ENCODE measurements at places on chromosomes 6 and 20.

- DNase-seq: peak; percentile 88
These were observed 8.8 kb downstream of the PXDC1 start for GRCh38 chr6:3742426-3743344.

- DNase-seq: no peak
These were observed 1.3 kb downstream of the CALHM5 start for GRCh38 chr6:116512734-116513133.

GRCh38 chr6:163813979-163814493 is 399.5 kb downstream of the QKI start:
- DNase-seq: no peak

- no peak for DNase-seq
These were observed 18.8 kb downstream of the SYNDIG1 start for GRCh38 chr20:24488064-24488799.

DNA sequence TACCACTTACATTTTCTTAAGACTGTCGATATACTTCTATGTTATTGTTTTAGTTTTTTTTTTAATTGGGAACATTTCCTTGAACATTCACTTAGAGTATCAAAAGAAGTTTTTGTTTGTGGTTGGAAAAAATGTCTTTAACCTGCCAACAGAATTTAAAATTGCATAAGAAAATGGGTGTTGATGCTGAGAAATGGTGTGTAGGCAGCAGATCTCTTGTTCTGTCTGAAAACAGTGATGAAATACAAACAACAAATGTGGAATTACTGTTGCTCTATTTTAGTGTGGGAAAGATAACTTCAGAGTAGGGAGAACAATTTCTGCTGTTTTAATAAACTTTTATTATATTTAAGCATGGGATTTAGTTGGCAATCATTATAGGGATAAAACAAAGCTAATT is 293.5 kb downstream of the CDKAL1 start:
- no peak for DNase-seq

GRCh38 chr6:63415286-63415685 is 95.5 kb upstream of the LGSN start:
- DNase-seq: no peak

GRCh38 chr6:1247056-1247455 is 64.8 kb upstream of the FOXQ1 start:
- no peak for DNase-seq

- peak; percentile 30 for DNase-seq
These were observed 2.9 kb downstream of the RXRB start for GRCh38 chr6:33197431-33198048.

- peak; percentile 9 for DNase-seq
These were observed 1.3 kb downstream of the MAN1A1 start for GRCh38 chr6:119348096-119348747.

GRCh38 chr20:63978319-63979228 is 868 bp downstream of the SAMD10 start:
- DNase-seq: peak; percentile 40

- DNase-seq: no peak
These were observed 25.7 kb downstream of the PRPH2 start for GRCh38 chr6:42696526-42697267.

DNA sequence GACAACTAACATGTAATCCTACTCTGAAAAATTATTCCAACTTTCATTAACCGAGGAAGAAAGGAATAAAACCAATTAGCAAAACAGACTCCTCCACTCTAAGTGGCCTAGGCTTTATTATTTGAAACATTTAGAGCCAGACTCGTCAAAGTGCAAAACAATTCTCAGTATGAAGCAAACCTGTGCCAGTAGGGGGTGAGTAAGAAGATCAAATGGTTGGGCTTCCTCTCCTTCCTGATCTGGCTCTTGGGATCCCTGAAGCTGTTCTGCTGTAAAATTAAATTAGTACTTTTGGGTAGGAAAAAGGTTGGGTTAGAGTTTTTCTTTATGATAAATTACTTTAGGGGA is 177.6 kb upstream of the MAN1A1 start:
- no peak for DNase-seq

DNA sequence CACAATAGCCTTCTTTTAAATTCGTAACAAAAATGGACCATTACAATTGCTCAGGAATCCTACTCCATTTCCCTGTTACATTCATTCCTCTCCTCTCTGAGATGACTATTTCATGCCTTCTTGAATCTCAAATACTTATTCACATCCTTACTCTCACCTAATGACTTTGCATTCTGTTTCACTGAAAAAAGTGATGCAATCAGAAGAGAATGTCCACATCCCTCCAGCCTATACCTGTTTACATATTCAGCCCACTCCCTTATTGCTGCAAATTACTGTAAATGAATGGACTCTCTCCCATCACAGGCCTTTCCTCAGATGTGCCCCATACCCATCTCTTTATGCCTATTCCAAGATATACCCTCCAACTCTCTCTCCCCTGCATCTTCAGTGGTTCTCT is 8.6 kb downstream of the TAAR1 start:
- DNase-seq: no peak

- DNase-seq: no peak
These were observed 57.1 kb downstream of the GOPC start for GRCh38 chr6:117545161-117545595.

DNA sequence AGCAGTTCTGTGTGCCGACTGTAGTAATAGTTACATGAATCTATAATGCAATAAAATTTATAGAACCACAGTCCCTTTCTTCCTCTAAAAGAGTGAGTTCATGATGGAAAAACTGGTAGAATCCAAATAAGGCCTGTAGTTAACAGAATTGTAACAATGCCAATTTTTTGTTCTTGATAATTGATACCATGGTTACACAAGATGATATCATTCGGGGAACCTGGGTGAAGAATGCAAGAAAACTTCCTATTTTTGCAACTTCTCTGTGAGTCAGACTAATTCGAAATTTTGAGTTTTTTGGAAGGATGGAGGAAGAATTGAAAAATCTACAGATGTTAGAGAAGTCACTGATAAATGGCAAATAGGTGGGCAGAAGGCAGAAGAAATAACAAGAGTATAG is 381.8 kb downstream of the CDKAL1 start:
- no peak for DNase-seq

GRCh38 chr6:31393932-31394331 is 9.5 kb upstream of the MICA start:
- DNase-seq: no peak

GRCh38 chr20:62186887-62187866 is 4.3 kb downstream of the MTG2 start:
- no peak for DNase-seq

DNA sequence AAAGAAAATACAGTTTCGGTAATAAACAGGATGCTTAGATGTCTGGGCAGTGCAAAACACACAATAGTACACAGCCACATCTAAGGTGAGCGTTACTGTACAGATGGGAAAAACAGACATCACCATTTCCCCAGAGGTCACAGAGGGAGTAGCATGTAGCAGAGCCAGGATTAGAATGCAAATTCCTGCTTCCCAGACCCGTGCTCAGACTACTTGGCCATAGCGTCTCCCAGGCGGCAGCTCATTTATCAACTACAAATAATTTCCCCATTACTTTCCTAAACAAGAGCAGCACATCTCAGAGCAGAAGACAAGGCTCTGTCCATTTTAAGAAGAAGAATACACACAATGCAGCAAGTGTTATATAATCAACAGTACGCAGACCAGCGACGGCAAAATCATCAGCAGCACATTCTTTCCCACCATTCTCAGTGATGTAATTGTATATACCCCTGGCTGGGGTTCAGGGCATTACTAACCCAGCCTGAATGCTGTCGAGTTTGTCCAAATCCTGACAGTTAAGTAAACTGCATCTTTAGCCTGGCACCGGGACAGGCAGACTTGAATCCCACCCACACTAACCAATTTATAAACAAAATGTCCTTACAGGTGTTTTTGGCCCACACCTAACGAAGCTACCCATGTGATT is 61.9 kb downstream of the CNKSR3 start:
- no peak for DNase-seq

DNA sequence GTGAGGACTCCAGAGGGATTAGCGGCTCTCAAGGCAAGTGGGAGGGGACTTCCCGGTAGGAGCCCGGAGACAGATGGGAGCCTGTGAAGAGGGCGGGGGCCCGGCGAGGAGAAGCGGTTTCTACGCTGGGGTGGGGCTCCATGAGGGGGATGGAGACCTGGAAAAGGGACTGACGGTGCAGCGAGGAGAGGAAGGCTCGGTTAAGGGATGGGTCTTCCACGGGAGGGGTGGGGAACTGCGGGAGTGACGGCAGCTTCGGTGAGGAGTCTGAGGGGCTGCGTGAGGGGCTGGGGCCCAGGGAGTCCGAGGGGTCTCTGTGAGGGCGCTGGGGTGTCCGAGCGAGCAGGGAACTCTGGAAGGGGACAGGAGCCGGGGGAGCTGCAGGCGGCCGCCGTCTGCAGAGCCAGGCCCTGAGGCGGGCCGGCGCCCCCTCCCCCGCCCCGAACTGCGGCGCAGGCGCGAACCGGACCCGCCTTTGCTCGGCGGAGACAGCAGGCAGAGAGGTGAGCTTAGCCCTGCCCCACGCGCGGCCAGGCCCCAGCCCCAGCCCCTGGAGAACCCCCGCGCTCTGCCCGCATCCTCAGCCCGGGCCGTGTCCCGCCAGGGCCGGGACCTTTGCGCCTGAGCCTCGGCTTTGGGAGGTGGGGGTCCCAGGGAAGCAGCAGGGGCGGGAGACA is at the start of gene NRSN2:
TSS of gene NRSN2 (plus strand) at position 472 of the 677 bp plus-strand sequence. CDS start 2,533 bp downstream, outside the sequence.
- peak; percentile 56 for DNase-seq

GRCh38 chr6:30893001-30893591 is 8.8 kb downstream of the DDR1 start:
- no peak for DNase-seq

- no peak for DNase-seq
These were observed 12.3 kb downstream of the SLC17A2 start for GRCh38 chr6:25918083-25918683.

DNA sequence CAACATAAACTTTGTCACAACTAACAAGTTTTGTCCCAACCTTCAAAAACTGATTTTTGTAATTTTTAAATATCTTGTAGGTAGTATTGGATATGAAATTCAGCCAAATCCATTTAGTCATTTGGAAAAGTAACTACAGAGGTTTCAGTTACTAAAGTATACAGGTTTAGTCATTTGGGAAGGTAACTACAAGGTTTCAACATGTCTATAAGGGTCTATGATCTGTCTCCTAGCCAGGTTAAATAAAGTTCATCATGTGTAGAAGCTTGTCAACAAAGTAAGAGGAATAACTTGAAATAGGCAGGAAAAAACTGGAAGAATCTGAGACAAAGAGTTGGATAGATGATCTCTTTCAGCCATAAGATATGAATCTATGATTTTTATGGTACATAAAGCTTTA is 229.8 kb downstream of the COL12A1 start:
- DNase-seq: no peak

DNA sequence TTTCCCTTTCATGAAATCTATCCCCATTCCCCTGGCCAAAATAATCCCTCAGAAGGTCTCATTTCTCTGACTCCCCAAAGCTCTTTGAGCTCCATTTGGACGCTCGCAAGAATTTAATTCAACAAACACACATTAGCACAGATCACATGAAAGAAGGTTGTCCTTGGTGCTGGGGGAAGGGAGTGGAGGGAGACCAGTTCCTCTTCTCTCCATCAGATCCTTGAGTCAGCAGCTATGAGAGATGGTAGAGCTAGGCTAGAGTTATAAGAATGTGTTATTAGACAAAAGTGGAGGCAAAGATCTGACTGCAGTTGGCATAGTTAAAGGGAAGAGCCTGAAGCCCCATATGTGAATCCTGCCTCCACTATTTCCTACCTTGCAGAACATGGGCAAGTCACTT is 184.2 kb upstream of the CDYL start:
- DNase-seq: no peak

DNA sequence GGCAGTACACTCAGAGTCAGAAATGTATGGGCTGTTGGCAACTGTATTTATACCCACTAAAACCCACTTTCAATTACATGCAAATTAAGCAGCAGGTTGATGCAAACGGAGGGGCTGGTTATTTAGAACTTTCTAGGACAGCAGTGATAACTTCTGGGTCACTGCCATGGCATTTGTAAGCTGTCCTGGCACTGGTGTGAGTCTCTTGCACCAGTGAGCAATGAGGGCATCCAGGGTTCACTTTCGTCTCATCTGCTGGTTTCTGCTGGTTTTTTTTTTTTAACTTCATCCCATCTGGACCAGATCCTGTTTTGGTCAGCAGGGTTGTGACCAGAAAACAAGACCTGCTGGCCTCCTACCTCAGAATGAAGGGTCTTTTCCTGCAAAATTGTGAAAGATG is 49.2 kb downstream of the CDH26 start:
- DNase-seq: no peak

DNA sequence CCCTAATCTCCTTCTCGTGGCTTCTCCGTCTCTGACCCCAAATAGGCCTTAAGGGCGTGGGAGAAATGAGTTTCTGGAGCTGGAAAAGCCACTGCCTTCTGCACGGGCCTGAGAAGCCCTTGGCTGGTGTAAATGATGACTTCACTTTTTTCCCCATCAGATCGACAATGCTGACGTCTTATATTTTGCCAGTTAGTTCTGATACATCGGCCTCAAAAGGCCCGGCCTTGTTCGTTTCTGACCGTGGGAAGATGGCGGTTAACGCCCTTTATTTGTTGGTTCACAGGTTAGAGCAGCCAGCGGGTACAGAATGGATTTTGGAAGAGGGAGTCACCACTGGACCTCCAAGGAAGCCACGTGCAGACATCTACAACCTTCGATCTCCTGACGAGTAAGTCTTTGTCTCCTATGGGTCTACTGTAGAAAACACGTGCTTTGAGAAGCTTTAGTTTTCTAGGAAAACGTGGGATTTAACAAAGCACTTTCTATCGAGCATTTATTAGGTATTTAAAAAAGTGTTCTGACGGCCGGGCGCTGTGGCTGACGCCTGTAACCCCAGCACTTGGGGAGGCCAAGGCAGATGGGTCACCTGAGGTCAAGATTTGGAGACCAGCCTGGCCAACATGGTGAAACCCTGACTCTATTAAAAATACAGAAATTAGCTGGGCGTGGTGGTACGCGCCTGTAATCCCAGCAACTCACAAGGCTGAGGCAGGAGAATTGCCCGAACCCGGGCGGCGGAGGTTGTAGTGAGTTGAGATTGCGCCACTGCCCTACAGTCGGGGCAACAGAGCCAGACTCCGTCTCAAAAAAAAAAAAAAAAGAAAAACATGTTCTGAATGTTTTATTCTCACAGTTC is 1.2 kb upstream of the ZNFX1 start:
- no peak for DNase-seq

- DNase-seq: no peak
These were observed 11.6 kb downstream of the RREB1 start for GRCh38 chr6:7119272-7119801.

Data from neural crest cell (in vitro differentiated cells).